ENCODE measurements at places on chromosomes 6 and 20.

- DNase-seq: no peak
Observed at GRCh38 chr20:19336631-19337030, 124.2 kb downstream of the SLC24A3 start.

GRCh38 chr6:145544514-145544913, 190.8 kb downstream of the EPM2A start:
- no peak for DNase-seq

DNA sequence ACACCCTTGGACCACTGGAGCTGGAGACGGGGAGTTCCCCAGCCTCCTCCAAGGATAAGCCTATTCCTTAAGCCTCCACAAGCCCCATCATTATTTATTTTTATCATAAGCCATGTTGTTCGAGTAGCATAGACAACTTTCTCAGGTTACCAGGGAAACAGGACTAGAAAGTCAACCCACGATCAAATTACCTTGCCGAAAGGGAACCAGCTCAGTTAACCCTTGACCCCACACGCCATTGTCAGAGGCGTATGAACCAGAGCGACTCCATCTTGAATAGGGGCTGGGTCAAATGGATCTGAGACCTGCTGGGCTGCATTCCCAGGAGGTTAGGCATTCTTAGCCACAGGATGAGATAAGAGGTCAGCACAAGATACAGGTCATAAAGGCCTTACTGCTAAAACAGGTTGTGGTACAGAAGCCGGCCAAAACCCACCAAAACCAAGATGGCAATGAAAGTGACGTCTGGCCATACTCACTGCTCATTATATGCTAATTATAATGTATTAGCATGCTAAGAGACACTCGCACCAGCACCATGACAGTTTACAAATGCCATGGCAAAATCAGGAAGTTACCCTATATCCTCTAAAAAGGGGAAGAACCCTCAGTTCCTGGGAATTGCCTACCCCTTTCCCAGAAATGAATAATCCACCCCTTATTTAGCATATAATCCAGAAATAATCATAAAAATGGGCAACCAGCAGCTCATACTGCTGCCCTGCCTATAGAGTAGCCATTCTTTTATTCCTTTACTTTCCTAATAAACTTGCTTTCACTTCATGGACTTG, 22.4 kb downstream of the SYNJ2 start:
- no peak for DNase-seq

GRCh38 chr6:11798538-11798937, 19.9 kb upstream of the ADTRP start:
- DNase-seq: no peak

- peak; percentile 25 for DNase-seq
Observed at GRCh38 chr6:13767121-13767808, 47.1 kb downstream of the MCUR1 start.

GRCh38 chr20:13515796-13516558, 122.8 kb downstream of the TASP1 start:
- DNase-seq: no peak

GRCh38 chr6:98576791-98577190, 257.6 kb upstream of the POU3F2 start:
- peak; percentile 38 for DNase-seq

GRCh38 chr20:17343091-17343490, 116.3 kb downstream of the PCSK2 start:
- no peak for DNase-seq

- DNase-seq: no peak
Observed at GRCh38 chr6:3377536-3378397, 79.1 kb downstream of the SLC22A23 start.

DNA sequence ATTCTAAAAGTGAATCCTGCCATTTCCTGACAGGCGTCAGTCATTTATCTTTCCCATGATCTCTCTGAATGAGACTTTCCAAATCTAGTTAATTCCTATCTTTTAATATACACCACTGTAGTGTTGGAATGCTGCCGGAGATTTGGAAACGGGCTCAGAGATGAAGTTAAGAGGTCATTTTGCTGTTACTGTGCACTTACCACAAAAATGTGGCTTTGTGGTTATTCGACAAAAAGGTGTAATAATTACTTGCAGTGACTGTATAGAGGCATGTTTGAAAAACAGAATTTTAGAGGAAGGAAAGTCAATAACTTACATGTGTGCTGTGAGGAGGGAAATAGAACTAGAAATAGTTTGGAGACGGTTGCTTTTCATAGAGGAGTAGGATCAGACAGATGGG, 460.2 kb upstream of the BTBD3 start:
- DNase-seq: no peak

- no peak for DNase-seq
Observed at GRCh38 chr20:62808211-62808865, 3.7 kb downstream of the OGFR start.

GRCh38 chr6:81613606-81614005, 138.9 kb downstream of the TENT5A start:
- DNase-seq: no peak

DNA sequence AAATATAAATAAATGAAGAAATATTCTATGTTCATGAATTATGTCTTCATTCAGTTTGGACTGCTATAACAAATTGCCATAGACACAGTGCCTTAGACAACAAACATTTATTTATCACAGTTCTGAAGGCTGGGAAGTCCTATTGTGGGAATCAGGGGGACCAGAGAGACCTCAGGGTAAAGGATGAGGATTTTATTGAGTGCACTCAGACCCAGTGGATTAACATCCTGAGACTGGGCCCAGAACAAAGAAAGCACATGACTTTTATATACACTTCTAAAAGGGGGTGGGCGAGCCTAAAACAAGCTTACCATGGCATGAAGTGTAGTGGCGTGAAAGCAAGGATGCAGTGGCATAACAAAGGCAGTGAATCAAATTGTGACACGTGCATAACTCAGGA, 26.9 kb upstream of the CBLN4 start:
- DNase-seq: no peak

DNA sequence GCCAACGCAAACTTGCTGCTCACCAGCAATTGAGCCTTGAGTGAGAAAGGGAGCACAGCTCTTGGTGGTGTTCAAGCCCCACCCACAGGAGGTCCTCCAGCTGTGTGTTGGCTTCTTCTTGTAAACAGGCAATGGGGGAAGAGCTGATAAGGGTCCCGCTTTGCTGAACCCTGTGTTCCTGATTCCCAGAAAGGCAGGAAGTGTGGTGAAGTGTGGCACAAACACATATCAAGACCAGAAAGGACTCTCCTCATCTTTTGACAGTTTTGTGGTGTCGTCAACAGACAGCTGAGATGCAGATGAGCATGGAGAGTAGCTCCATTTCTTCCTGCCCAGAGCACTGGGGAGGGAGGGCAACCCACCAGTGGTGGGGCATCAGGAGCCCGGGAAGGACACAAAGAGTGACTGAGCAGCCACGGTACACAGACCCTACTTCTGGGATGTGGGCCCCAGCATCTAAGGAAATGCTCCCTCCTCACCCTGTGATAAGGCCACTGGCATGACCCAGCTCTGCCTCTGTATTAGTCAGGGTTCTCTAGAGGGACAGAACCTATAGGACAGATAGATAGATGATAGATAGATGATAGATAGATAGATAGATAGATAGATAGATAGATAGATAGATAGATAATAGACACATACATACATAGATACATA, 188.9 kb upstream of the TAB2 start:
- no peak for DNase-seq

DNA sequence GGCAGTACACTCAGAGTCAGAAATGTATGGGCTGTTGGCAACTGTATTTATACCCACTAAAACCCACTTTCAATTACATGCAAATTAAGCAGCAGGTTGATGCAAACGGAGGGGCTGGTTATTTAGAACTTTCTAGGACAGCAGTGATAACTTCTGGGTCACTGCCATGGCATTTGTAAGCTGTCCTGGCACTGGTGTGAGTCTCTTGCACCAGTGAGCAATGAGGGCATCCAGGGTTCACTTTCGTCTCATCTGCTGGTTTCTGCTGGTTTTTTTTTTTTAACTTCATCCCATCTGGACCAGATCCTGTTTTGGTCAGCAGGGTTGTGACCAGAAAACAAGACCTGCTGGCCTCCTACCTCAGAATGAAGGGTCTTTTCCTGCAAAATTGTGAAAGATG, 49.2 kb downstream of the CDH26 start:
- DNase-seq: no peak

DNA sequence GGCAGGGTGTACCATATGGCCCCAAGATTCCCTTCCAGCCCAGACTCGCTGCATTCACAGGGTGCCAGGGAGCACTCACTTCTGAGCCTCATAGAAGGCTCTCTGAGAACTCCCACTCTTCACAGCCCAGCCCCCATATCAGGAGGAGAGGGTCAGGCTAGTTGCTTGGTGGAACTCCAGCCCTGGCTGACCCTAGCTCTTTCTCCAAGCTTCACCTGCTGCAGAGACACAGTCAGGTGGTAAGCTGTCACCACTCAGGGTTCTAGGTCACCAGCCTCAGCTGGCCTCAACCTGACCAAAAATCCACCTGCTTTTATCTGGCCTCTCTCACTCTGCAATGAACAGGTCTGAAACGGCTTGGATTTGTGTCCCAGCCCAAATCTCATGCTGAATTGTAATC, 162.7 kb upstream of the MLN start:
- no peak for DNase-seq

DNA sequence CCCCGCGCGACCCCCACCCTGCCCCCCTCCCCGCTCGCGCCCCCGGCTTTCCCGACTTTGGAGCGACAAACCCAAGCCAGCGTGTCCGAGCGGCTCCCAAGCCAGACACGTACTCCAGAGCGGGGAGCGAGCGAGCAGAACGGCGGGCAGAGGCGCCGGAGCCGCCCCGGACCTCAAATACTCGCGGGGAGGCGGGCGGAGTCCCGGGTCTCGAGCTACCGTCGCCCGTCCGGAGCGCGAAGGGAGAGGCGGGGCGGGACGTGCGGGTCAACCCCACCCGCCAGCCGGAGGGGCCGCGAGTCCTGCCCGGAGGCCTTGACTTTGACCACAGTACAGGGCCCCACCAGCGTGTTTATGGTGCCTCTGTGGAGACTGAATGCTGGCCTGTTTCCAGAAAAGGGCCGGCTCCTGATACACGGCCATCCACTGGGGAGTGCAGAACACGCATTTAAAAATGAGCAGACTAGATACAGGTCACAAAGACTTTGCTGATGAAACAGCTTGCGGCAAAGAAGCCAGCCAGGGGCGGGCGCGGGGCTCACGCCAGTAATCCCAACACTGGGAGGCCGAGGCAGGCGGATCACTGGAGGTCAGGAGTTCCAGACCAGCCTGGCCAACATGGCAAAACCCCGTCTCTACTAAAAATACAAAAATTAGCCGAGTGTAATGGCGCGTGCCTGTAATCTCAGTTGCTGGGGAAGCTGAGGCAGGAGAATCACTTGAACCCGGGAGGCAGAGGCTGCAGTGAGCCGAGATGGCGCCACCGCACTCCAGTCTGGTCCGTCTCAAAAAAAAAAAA, at the start of gene SERPINB6:
Gene SERPINB6 (minus strand): TSS at position 148 of the 799 bp plus-strand sequence. CDS start 12,235 bp downstream, outside the sequence.
- peak; percentile 83 for DNase-seq

DNA sequence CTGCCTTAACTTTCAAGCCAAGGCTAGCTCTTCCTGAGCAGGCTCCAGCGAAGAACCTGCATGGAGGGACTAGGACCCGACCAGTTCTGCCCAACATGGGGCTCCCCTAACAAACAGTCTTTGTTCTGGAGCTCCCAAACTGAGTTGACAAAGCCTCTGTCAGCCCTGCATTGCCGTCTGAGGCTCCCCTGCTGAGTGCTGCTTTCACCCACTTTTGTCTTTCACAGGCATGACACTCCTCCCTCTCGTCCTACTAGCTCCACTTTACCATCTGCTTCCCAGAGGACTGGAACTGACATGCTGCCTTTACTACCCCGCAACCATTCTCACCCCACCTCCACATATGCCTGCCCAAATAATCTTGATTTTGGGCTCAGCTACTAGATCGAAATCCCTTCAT, 45.1 kb upstream of the B4GALT5 start:
- DNase-seq: no peak

- DNase-seq: no peak
Observed at GRCh38 chr6:160859822-160860221, 131.7 kb upstream of the MAP3K4 start.

DNA sequence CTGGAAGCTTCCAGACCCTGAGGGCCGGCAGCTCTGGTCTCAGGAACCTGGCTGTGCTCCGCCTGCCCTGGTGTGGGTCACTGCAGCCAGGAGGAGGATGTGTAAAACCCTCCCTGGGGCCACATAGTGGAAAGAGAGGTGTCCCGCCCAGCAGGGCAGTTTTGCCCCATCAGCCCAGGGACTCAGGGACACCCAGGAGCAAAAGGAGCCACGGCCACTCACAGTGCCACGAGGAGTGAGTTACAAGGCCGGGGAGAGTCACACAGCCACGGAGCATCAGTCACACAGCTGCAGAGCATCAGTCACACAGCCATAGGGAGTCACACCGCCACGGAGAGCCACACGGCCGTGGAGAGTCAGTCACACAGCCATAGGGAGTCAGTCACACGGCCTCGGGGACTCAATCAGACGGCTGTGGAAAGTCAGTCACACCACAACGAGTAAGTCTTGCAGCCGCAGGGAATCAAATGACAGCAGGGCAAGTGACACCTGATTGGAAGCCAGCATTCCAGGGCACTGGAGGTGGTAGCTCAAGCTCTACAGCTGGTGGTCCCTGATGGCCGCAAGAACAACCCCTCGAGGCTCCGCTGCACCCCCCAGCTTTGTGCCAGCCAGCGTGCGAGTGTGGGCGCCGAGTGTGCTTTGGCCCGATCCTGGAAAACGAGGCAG, 60.9 kb downstream of the DLL1 start:
- no peak for DNase-seq

DNA sequence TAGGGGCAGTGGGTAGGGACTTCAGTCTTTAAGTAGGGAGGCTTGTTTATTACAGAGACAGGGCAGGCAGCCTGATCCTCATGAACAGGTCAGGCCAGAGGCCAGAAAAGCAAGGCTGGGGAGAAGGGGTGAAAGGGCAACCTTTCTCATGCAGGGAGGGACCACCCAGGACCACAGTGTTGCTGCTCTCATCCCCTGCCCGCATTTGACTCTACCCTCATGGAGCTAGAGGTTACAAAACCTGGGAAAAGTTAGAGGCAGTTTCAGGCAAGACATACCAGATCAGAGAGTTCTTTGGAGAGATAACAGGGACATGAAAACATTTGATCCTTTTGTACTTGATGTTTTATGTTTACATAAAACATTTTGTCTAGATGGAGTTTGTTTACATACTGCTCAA, 38.1 kb downstream of the MDGA1 start:
- no peak for DNase-seq
